ENCODE measurements at places on chromosomes 11 and 22. TPM values are rescaled to one million over a fixed set of nuclear protein-coding genes. Genes with fewer than 3 reads are reported as not detected.

The P2RY6 gene
- 25.2 TPM for polyA plus RNA-seq

The EED gene
- 26.8 TPM for polyA plus RNA-seq

The BAIAP2L2 gene
- 0.90 TPM for polyA plus RNA-seq

The ASPHD2 gene
- polyA plus RNA-seq, result 4.1 TPM

The OR2AG2 gene
- polyA plus RNA-seq, result not detected

The SCGB1D2 gene
- not detected for polyA plus RNA-seq

The SUN2 gene
- 86.5 TPM for polyA plus RNA-seq

The TIGD3 gene
- polyA plus RNA-seq, result 1.4 TPM

The JHY gene
- polyA plus RNA-seq, result 1.9 TPM

The PVALB gene
- 2.8 TPM for polyA plus RNA-seq

The NRXN2 gene
- polyA plus RNA-seq, result 1.4 TPM

The OR8D4 gene
- polyA plus RNA-seq, result not detected
